SK-N-DZ (cell line): ENCODE measurements at places on chromosomes 1 and 21.
A peak's percentile ranks its signal among the peaks of the same experiment; 100 is the strongest.

DNA sequence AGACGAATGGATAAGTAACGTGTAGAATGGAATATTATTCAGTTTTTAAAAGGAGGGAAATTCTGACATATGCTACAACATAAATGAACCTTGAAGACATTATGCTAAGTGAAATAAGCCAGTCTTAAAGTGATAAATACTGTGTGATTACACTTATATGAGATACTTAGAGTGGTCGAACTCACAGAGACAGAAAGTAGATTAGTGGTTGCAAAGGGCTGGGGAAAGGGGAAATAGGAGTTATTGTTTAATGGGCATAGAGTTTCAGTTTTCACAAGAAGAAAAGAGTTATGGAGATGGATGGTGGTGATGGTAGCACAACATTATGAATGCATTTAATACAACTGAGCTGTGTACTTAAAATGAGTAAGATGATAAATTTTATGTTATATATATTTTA, 14.7 kb upstream of the AHCYL1 start:
- no peak for DNase-seq

GRCh38 chr1:119316870-119317416, 51.6 kb upstream of the HAO2 start:
- no peak for DNase-seq

- peak; percentile 35 for DNase-seq
These were observed 17.4 kb upstream of the GPR137B start for GRCh38 chr1:236124965-236125364.

- no peak for DNase-seq
These were observed 38.5 kb upstream of the EGLN1 start for GRCh38 chr1:231460614-231461013.

DNA sequence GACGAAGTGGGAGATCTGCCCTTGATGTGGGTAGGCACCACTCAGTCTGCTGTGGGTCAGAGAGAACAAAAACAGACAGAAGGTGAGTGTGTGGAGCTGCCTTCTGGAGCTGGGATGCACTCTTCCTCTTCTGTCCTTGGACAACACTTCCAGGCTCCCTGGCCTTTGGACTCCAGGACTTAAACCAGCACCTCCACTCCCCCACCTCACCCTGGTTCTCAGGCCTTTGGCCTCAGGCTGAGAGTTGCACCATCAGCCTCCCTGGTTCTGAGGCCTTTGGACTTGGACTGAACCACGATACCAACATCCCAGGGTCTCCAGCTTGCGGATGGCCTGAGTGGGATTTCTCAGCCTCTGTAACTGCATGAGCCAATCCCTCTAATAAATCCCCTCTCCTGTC, 68.1 kb upstream of the STUM start:
- DNase-seq: no peak

DNA sequence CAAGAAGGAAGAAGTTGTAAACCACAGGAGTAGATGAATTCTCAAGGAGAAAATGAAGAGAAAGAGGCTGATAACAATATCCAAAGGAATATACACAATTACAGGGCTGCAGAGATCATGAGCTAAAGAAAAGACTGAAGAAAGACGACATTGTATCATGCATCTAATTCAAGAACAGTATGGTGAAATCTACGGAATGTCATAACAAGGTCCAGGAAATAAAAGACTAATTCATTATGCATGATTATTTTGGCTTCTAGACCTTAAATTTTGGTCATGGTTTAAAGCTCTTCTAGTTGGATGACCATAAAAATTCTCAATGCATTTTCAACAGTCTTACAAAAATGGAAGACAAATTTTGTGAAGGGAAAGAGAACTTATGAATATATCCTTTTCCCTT, 71.7 kb downstream of the SH3GLB1 start:
- DNase-seq: no peak

GRCh38 chr1:154941333-154942013, 5.0 kb upstream of the PMVK start:
- peak; percentile 59 for DNase-seq

- DNase-seq: no peak
These were observed 111.2 kb downstream of the GIPC2 start for GRCh38 chr1:78156805-78157521.

DNA sequence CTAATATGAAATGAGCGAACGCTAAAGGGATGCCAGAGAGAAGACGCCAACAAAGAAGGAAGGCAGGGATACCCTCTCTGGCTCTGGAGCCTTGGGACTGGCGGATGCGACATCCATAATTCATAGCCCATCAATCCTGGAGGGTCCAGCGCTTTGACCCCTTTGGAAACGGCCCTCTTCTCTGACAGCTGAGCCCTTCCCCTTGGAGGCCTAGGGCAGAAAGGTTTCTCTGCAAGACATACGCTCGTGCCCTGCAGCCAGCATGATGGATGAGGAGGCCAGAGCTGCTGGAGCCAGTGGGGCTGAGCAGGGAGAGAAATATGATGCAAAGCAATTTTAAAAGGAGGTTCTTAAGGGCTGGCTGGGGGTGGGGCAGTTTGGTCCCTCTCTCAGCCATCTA, 22.2 kb downstream of the OPTC start:
- no peak for DNase-seq

GRCh38 chr1:225373155-225373554, 54.7 kb downstream of the LBR start:
- no peak for DNase-seq

- no peak for DNase-seq
These were observed 19.8 kb upstream of the LY9 start for GRCh38 chr1:160776178-160776577.

- DNase-seq: no peak
These were observed 54.6 kb upstream of the BTG3 start for GRCh38 chr21:17667256-17667655.

GRCh38 chr1:36446271-36446670, 4.0 kb downstream of the OSCP1 start:
- peak; percentile 42 for DNase-seq

GRCh38 chr21:34846601-34847112, 177.9 kb downstream of the CLIC6 start:
- DNase-seq: no peak

DNA sequence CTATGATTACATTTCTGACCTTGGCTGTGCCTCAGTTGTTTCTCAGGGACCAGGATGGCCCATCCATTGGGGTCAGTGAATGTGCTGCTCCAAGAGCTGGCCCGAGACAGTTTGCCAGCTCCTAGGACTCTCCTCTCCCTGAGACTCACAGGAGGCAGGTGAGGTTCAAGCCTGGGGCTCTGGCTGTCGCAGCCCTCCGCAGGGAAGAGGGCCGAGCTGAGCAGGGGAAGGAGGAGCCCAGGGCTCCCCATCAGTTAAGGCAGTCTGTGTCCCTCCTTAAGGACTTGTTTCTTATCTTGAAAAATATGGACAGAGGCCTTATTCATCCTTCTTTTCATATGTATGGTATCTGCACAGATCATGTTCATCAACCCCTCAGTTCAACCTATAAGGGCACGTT, 26.6 kb upstream of the SARS1 start:
- no peak for DNase-seq

GRCh38 chr1:118627435-118627834, 360.7 kb downstream of the TBX15 start:
- DNase-seq: no peak

GRCh38 chr1:183051546-183051945, 28.3 kb downstream of the LAMC1 start:
- peak; percentile 61 for DNase-seq

- no peak for DNase-seq
These were observed 19.7 kb downstream of the TRIM62 start for GRCh38 chr1:33162141-33162540.

DNA sequence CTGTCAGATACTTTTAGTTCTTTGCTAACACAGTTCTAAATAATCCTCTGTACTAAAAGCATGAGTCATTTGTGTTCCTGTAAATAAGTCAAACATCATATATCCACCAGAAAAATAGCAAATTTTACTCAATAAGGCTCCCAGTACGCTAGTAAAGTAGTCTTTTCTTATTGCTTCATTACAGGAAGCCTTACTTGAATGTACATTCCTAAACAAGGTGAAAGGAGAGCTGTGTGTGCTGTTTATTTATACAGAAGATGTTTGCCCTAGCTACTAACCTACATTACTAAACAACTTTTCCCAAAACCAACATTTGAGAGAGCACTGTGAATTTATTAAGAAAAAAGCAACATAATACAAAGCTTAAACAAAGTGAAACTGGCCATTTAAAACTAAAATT, 52.0 kb downstream of the ZNHIT6 start:
- no peak for DNase-seq

- no peak for DNase-seq
These were observed 8.6 kb downstream of the YBEY start for GRCh38 chr21:46294647-46295176.

DNA sequence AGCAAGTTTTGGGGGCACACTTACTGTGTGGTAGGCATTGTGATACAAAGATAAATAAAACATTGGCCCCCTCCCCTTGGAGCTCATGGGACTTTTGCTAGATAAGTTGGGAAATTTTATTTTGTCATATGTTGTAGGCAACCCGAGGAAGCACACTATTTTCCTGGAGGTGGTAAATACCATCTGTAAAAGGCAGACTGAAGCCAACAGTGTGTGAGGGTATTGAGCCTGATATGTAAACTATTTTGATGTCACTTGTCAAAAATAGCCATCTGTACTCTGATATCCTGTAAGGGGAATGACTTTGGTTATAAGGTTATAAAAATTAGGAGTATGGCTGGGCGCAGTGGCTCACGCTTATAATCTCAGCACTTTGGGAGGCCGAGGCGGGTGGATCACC, 30.6 kb downstream of the VANGL2 start:
- DNase-seq: no peak

- DNase-seq: no peak
These were observed 1.1 kb downstream of the OBSCN start for GRCh38 chr1:228208831-228209551.
